ENCODE measurements at places on chromosomes 2 and 18.

DNA sequence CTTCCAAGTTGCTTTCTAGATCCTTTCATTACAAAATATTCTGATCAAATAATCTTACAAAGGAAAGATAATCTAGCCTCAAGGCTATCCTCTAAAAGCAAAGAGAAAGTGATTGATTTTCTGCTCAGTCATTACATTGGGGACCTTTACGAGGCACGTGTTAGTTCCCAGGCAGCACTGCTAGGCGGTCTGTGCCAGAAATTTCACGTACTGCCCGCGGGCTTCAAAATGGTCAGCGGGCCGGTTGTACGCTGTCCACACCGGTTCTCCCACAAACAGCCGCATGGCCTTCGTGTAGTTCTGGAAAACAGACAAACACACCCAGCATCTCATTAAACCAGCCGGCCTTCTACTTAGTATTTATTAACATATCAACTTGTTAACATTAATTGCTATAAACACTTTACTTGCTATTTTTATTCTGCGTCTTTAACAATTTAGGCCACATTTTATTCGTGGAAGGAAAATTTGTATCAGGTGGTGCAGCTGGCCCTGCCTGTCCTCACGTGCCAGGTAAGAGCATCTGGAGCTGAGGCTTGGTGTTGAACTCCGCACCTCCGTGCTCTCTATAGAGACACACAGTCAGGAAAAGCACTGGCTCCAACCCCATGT is 20.4 kb downstream of the ADI1 start:
- no peak for DNase-seq

DNA sequence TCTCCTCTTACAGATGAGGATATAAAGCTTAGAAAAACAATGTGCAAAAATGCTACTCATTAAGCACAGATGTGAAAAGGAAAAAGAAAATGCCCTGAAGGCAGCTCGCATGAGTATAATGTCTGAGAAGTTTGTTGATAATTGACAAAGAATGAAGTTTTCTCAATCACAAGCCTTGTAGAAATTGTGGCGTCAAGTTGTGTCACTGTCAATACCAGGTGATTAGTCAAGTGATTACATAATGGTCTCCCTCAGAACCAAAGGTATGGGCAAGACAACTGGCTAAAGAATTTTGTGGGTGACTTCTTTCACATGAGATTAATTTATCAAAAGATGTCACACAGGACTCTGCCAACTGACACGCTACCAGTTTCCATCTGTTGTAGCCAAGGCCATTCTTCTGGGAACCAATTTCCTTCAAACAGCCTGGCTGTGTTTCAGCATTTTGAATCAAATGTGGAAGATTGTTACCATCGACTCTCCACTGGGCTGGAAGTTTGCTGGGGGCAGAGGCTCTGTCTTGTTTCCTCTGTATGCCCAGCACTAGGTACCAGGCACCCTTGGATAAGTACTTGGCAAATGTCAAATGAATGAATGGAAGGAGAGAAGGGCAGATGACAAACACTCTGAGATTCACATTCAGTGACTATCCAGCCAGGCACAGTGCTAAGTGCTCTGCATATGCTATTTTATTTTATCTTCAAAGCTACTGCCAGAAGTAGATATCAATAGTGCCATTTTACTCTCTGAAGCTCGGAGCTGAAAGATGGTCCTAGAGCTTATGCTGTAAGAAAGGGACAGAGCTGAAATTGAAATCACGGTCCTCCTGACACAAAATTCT is 5.9 kb upstream of the FN1 start:
- DNase-seq: no peak

DNA sequence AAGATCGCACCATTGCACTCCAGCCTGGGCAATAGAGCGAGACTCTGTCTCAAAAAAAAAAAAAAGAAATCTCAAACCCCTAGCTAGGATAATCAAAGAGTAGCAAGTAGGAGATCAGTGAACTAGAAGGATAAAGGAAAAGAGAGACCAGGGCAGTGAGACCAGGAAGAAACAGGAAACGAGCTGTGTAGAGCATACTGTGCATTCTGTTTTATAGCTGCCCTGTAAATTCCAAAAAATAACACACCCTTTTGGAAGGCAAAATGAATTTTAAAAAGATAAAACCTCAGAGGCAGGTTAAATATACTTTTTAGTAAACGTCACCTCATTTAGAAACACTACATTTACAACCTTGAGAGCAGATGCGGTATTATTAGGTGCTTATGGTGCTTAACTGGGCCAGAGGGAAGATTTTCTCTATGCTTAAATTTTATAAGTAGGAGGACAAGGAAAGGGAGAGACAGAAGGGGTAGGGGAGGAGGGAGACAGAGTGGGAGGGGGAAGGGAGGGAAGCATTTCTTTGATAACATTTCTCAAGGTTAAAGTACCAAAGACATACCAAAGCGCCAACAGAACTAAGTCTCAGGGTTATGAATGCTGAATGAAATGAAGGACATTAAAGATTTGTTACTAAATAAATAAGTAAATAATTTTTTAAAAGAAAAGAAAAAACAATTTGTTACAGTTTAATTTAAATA is 30.1 kb downstream of the FEZ2 start:
- DNase-seq: no peak

DNA sequence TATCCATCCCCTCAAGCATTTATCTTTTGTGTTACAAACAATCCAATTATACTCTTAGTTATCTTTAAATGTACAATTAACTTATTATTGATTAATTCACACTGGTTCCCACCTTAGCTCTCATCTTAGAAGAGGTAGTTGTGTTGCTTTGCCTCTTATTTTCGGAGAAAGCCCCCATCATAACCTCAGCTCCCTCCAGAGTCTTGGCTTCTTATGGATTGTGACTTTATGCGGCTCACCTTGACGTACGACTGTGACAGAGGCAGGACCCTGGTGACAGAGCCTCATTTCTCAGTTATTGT is 132.9 kb downstream of the SPTBN1 start:
- no peak for DNase-seq

GRCh38 chr2:58604096-58604495 is 363.0 kb upstream of the FANCL start:
- no peak for DNase-seq

- no peak for DNase-seq
Measured at GRCh38 chr2:14716319-14716718, 83.8 kb downstream of the LRATD1 start.

DNA sequence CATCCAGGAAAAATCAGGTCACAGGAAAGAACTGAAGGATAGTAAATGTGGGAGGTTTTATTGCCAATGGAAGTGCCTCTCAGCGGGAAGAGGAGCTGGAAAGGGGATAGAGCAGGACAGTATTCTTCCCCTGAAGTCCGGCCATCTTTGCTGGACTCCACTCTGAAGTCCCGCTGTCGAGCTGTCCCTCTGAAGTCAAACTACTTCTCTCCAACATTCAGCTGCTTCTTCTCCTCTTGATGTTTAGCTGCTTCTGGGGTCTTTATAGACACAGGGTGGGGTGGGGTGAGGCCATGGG is 23.5 kb upstream of the SLC39A10 start:
- DNase-seq: no peak

DNA sequence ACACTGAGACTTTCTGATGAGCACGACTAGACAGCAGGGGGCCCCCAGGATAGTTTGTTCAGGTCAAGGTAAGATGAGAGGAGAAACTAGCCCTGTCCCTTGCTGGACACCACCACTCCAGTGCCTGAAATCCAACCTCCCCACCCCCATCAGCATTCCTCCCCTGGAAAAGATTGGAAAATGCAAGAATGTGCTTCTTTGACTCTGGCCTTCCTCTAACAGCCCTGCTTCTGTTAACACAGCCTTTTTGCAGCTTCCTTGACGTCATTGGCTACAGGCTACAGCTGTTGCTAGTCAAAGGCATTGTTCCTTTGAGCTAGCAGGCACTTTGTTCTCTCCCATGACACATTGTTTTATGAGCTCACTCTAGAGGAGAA is 20.1 kb upstream of the LTBP1 start:
- no peak for DNase-seq

- no peak for DNase-seq
Measured at GRCh38 chr2:168058675-168059074, 188.7 kb downstream of the STK39 start.

- DNase-seq: no peak
Measured at GRCh38 chr2:71082402-71083252, 14.2 kb downstream of the NAGK start.

- no peak for DNase-seq
Measured at GRCh38 chr2:69863298-69863697, 30.5 kb upstream of the SNRNP27 start.

GRCh38 chr2:176502619-176503018 is 233.4 kb downstream of the MTX2 start:
- DNase-seq: no peak

DNA sequence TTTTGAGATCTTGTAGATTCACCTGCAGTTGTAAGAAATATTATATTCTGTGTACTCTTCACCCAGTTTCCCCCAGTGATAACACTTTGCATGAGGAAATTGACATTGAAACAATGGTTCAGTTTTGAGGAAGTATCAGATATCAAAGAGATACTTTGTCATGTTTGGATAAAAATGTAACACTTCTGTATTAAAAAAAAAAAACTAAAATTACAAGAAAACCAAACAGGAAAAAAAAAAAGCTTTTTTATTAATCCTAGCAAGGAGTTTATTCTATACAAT is 204.0 kb downstream of the ARL4C start:
- no peak for DNase-seq

GRCh38 chr2:65728477-65729180 is 296.2 kb upstream of the SPRED2 start:
- peak; percentile 22 for DNase-seq

DNA sequence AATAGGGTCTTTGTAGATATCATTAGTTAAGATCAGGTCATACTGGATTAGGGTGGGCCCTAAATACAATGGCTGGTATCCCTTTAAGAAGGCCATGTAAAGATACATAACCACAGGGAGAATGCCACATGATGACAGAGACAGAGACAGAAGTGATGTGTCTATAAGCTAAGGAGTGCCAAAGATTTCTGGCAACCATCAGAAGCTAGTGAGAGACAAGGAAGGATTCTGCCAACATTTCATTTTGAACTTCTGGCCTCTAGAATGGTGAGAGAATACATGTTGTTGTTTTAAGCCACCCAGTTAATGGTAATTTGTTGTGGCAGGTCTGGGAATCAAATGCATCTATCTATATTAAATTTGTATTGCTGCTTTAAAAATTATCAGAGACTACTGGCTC is 185.5 kb upstream of the CYRIA start:
- no peak for DNase-seq

GRCh38 chr2:42053791-42054701 is 6.2 kb downstream of the PKDCC start:
- DNase-seq: no peak

DNA sequence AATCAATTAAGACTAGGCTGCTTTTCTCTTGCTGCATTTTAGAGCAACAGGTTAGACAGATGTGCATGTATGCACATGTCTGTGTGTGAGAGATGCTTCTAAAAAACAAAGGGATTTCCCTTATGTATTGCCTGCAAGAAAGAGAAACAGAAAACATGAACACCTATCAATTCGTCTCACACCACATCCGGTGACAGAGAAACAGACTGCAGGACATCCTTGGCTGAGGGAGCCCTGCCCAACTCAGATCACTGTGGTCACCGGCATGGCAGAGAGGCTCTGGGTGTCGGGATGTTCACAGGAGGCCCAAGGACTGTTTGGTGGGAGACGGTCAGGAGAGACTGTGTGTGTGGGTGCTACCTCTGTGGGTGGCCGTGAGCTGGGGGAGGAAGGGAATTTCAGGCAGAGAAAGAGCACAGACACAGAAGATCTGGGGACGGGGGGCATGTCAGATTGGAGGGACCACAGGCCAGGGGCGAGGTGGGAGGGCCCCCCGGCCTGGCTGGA is 24.9 kb downstream of the FHL2 start:
- DNase-seq: no peak

DNA sequence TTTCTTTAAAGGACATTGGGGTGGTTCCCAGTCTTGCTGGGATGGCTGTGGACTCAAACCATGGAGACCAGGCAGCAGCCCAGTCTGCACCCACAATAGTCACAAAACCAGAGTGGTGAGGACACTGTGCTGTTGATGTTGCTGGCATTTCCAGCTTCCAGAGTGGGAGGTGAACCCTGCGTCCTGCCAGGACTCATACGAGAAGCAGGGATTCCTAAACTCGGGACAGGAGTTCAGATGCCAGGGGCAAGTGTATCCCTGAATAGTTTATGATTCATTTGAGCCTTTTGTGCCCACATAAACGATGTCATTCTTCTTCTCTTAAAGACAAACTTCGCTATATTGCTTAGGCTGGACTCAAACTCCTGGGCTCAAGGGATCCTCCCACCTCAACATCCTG is 62.8 kb downstream of the TCF7L1 start:
- DNase-seq: no peak
